ENCODE measurements at places on chromosomes 3 and 15. TPM values are rescaled to one million over a fixed set of nuclear protein-coding genes. Genes with fewer than 3 reads are reported as not detected.

The LDHAL6B gene
- total RNA-seq, result not detected

The LIPC gene
- total RNA-seq, result 0.63 TPM

The DUOX1 gene
- total RNA-seq, result not detected

The PIF1 gene
- 6.3 TPM for total RNA-seq

The CPNE9 gene
- not detected for total RNA-seq

The RAP2B gene
- 14.7 TPM for total RNA-seq

The UACA gene
- 133 TPM for total RNA-seq
